ENCODE measurements at places on chromosomes 1 and 21.
A peak's percentile ranks its signal among the peaks of the same experiment; 100 is the strongest.

DNA sequence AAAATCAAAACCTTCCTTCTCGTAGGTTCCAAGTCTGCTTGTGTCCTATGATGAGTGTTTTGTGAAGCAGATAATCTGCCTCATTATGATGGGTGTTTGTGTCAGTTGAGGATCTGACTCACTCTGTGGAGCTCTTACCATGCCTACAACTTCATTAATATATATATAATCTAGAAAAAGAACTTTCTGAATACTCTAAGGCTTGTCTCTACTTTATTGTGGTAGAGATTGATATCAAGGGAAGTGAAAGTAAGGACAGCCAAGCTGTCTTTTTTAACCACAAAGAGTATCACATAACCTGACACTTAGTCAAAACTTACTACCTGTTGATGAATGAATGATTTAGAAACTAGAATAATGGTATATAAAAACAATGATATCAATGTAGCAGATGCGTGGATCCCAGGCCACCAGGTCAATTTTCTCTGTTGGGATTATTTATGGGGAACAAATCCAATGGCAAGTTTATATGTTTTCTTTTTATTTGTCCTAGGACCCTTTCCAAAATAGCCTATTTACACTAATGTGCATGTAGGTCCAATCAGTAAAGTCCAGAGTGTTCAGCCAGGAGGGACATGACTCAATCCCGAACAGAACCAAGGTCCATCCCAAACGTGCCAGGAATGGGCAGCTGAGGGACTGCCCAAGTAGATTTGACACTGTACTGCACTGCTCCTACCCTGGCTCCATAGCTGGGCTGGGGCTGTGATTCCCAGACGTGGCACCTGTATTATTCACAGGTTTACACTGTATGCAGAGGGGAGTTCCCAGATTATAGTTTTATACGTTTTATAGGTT lies 182.3 kb upstream of the GREM2 start:
- no peaks in the 10 kb centered on the region for H3K4me1 ChIP-seq
- H3K27ac ChIP-seq: no peak overlapping the region
- H3K36me3 ChIP-seq: no peaks in the 10 kb centered on the region
- H3K4me3 ChIP-seq: no peak overlapping the region

DNA sequence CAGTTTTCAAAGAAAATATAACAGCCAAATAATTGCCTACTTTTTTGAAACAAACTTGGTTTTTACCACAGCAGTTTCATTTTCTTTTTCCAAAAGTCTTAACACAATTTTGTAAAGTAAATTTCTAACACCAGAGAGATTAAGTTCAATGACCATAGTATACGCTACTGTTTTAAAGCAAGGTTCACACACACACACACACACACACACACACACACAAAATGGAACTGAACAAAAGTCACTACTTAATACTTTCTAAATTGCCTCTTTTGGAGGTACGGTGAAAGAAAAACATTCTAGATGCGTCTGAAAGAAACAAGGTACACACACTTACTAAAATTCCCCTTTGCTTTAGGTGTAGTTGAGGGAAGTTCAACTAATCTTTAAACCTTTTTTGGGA lies 30.1 kb downstream of the C21orf91 start:
- H3K4me1 ChIP-seq: peaks cover 62% of the 10 kb centered on the region
- H3K27me3 ChIP-seq: no peaks in the 10 kb centered on the region
- DNase-seq: peak; percentile 50
- peaks cover 3% of the 10 kb centered on the region for H3K36me3 ChIP-seq
- H3K4me3 ChIP-seq: peak overlapping the region; percentile 48

DNA sequence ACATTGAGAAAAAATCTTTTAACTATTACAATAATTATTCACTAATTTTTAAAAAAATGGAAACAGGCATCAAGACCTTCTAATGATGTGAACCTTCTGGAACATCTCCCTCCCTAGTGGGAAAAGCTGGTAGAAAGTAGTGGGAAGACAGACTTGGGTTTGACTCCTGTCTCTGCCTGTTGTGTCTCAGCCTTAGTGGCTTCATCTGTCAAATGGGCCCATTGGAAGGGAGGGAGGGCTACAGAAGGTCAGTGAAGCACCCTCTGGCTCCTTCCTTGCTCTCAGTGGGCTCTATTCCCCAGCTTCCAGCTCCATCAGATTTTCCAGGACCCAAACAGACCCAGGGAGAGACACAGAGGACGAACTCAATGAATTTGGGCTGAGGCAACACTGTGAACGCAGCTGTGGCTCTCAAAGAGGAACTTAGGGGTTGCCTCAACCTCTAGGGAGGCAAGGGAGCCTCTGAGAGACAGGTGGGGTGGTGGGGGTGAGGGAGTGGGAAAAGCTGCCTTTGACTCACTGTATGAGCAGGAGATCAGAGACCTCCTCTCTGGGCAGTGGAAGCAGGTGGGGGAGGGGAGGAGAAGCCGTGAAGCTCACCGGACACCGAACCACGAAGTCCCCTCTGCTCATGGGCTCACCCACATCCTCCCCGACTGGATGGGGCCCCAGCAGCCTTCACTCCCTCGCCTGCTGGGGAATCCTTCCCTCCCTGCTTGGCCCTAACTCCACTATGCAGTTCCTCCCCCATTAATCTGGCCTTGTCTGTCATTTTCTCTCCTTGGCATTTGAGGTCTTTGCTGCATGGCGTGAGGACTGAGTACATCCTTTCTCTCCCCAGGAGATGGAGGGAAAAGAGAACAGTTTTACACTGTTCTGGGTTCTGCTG lies 4.5 kb downstream of the CNR2 start:
- no peak overlapping the region for H3K27ac ChIP-seq
- H3K4me3 ChIP-seq: no peak overlapping the region
- no peaks in the 10 kb centered on the region for H3K27me3 ChIP-seq

DNA sequence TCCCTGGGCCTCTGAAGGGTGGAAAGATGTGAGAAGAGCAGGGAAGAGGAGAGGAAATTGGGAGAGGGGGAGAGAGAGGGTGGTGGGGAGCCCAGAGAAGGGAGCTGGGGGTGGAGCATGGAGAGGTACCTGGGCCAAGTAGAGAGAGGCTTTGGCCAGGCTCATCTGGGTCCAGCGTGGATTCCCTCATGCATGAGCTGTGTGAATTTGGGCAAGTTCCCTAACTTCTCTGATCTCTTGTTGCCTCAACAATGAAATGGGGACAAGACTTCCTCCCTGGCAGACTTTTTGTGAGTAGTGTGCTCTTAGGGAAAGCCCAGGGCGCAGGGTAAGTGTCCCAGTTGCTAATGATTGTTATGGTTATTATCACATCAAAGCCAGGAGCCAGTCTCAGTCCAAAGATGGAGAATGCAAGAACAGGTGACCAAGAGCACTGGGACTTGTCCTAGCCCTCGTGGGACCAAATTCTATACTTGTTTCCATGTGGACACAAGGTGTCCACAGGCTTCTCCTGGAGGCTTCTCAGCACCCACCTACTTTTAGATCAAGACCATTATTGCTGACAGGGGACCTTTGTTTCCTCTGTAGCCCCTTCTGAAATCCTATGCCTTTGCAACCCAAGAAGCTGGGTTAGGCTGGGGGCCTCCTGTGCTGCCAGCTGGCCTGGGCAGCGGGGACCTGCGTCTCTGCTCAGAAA lies 13.9 kb downstream of the IL6R start:
- peaks cover 8% of the 10 kb centered on the region for H3K36me3 ChIP-seq
- H3K4me3 ChIP-seq: peak overlapping the region; percentile 20
- H3K4me1 ChIP-seq: peaks cover 71% of the 10 kb centered on the region
- H3K27me3 ChIP-seq: no peaks in the 10 kb centered on the region
- peak overlapping the region; percentile 89 for H3K27ac ChIP-seq

DNA sequence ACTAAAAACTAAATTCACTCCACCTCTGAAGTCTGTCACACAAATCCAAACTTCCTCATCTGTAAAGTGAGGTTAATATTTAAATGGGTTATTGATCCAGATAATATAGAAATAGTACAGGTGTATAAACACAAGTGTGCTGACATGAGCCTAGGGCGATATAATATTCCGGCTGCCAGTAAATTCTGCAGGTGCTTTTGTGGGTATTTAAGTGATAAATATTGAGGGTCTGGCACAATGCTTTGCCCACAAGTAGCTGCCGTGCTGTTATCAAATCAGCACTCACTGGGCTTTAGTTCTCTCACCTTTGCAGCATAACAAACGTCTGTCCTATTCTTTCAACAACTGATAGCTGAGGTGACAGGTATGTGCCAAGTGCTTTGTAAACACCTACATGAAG lies 7.6 kb downstream of the PABPC4 start:
- H3K4me3 ChIP-seq: peak overlapping the region; percentile 96
- no peaks in the 10 kb centered on the region for H3K27me3 ChIP-seq
- H3K36me3 ChIP-seq: peaks cover 65% of the 10 kb centered on the region
- peaks cover 62% of the 10 kb centered on the region for H3K4me1 ChIP-seq

DNA sequence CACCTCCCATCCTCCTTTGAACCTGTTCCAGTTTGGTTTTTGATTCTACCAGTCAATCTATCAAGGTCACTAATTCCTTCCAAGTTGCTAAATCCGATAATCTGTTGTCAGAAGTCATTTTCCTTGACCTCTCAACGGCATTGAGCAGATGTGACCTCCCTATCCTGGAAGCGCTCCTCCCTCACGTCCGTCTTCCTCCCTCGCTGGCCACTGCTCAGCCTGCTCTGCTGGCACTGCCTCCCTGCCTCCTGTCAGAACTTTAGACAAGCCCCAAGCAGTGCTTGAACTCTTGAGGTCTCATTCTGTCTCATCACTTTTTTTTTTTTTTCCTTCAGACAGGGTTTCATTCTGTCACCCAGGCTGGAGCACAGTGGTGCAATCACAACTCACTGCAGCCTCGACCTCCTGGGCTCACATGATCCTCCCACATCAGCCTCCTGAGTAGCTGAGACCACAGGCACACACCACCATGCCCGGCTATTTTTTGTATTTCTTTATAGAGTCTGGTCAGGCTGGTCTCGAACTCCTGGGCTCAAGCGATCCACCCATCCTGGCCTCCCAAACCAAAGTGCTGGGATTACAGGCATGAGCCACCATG lies 4.4 kb upstream of the ACOT7 start:
- peaks cover 19% of the 10 kb centered on the region for H3K27me3 ChIP-seq
- H3K27ac ChIP-seq: no peak overlapping the region
- no peaks in the 10 kb centered on the region for H3K36me3 ChIP-seq
- 0 out of 2 replicates have a peak, but pooled peaks cover 2% of the 10 kb centered on the region for H3K4me1 ChIP-seq
- no peak overlapping the region for H3K4me3 ChIP-seq

DNA sequence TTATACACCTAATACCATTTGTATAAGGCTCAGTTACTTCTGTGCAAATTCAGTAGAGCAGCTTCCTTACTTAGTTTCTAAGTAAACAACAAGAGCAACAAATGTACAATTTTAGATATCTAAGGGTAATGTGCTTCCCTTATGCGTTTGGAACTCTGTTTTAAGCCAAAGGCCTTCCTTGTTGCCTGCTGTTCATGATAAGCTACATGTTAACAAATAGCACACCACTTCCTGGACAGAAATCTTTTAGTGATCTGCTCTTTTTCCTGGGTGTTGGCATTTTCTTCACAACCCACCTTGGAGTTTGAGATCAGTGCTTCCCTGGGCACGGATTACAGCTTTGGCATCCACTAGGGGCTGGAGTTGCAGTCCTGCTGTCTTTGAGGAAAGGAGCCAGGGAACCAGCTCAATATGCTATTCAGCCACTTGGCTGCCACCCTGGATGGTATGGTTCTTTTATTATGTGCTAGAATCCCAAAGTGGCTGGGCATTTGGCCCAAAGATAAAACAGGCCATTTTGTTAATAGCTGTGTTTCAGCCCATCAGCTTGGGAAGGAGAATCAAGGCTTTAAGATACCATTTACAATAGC lies 55.6 kb upstream of the ADAR start:
- H3K4me3 ChIP-seq: no peak overlapping the region
- H3K27me3 ChIP-seq: no peaks in the 10 kb centered on the region
- no peak overlapping the region for H3K27ac ChIP-seq
- DNase-seq: no peak
- no peaks in the 10 kb centered on the region for H3K4me1 ChIP-seq
- H3K36me3 ChIP-seq: no peaks in the 10 kb centered on the region

GRCh38 chr1:89151047-89151446 lies 24.8 kb downstream of the GBP7 start:
- H3K36me3 ChIP-seq: no peaks in the 10 kb centered on the region
- H3K27me3 ChIP-seq: no peaks in the 10 kb centered on the region
- H3K4me1 ChIP-seq: no peaks in the 10 kb centered on the region
- no peak overlapping the region for H3K4me3 ChIP-seq
- H3K27ac ChIP-seq: no peak overlapping the region

GRCh38 chr1:209387271-209387968 lies 196.1 kb upstream of the CAMK1G start:
- no peak for DNase-seq
- H3K36me3 ChIP-seq: no peaks in the 10 kb centered on the region
- H3K27me3 ChIP-seq: no peaks in the 10 kb centered on the region
- H3K4me1 ChIP-seq: no peaks in the 10 kb centered on the region
- H3K4me3 ChIP-seq: no peak overlapping the region

DNA sequence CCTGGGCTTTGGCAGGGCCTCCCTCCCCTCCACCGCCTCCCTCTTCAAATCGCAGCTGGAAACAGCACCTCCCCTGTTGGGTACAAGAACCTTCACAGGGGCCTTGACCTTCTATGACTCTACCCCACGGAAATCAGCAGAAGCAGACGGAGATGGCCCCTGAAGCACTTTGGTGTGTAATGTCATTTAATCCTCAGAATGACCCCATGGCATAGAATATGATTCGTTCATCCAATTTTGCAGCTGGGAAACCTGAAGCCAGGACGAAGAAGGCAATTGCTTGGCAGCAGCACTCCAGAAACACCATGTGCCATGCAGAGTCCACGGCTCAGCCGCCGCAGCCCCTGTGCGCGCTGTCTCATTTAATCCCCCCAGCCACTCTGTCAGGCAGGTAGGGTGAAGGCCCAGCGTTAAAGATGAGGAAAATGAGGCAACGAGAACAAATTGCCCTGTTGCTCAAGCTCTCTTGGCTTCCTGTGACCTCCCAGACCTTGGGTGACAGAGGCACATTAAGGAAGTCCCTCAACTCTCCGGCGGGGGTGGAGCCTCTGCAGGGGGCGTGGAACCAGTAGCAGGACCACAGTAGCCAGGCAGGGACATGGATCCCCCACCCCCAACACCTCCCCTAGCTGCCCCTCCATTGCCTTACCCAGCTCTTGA lies 25.8 kb upstream of the LAPTM5 start:
- H3K4me1 ChIP-seq: peaks cover 12% of the 10 kb centered on the region
- no peak overlapping the region for H3K27ac ChIP-seq
- DNase-seq: no peak
- no peak overlapping the region for H3K4me3 ChIP-seq
- peaks cover 23% of the 10 kb centered on the region for H3K27me3 ChIP-seq
- no peaks in the 10 kb centered on the region for H3K36me3 ChIP-seq

DNA sequence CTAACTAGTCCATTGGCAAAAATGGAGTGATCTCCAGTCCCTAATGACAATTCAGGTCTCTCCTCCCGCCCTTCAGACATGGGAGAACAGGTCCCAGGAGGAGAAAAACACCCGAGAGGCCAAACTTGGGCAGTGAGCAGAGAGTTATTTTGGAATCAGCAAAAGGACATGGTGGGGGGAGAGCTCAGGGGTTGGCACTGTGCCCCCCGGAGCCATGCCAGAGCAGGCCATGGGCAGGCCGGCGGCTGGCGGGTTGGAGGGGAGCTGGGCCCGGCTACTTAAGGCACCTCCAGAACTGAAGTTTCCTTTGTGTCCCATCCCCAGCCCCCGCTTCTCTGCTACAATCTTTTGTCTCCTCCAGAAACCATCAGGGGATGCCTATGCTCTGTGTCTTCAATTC lies 7.1 kb downstream of the LGR6 start:
- no peak overlapping the region for H3K27ac ChIP-seq
- peaks cover 59% of the 10 kb centered on the region for H3K27me3 ChIP-seq
- no peaks in the 10 kb centered on the region for H3K4me1 ChIP-seq
